ENCODE measurements at places on chromosomes 12 and 14. TPM values are rescaled to one million over a fixed set of nuclear protein-coding genes. Genes with fewer than 3 reads are reported as not detected.

GRCh38 chr14:29102266-29102665, 335.7 kb downstream of the FOXG1 start:
- no peak for DNase-seq

GRCh38 chr14:59262717-59263454, 74.4 kb downstream of the DAAM1 start:
- DNase-seq = no peak

The CIROP gene
- total RNA-seq = not detected

- DNase-seq = no peak
These were observed 16.6 kb downstream of the ACTR10 start for GRCh38 chr14:58216544-58216943.

DNA sequence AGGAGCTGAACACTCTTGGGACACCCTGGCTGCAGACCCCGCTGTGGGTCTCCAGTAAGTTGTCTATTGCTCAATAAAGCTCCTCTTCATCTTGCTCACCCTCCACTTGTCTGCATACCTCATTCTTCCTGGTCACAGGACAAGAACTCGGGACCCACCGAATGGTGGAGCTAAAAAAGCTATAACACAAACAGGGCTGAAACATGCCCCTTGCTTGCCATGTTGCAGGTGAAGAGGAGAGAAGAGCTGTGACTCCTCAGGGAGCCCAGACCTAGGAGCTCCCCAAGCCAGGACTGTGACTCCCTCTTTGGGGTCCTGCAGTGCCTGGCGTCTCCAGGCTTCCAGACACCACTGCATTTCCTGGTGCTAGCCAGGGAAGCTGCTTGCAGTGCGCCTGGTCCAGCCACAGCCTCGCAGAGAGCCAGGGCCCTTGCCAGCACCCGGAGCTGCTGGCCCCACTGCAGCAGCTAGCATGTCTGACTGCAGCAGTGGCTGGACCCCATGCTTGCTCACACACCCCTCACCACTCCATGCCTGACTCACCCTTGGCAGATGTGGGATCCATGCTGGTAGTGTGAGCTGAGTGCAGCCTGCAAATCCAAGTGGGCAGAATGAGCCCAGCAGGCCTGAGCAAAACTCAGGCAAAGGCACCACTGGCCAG, 37.1 kb upstream of the OR5AU1 start:
- no peak for DNase-seq
